Stomach (tissue), 19 donors: ENCODE measurements at places on chromosomes 1 and 21. TPM values are rescaled to one million over a fixed set of nuclear protein-coding genes. Genes with fewer than 3 reads are reported as not detected.

DENND2C gene
- total RNA-seq: 1.7 TPM

GRCh38 chr1:20790785-20791184 is 3.7 kb upstream of the HP1BP3 start:
- no peak overlapping the region for H3K27ac ChIP-seq
- H3K27me3 ChIP-seq: no peaks in the 10 kb centered on the region
- peaks cover 9% of the 10 kb centered on the region for H3K4me1 ChIP-seq
- no peak for DNase-seq
- no peaks in the 10 kb centered on the region for H3K36me3 ChIP-seq
- no peak overlapping the region for H3K4me3 ChIP-seq

DNA sequence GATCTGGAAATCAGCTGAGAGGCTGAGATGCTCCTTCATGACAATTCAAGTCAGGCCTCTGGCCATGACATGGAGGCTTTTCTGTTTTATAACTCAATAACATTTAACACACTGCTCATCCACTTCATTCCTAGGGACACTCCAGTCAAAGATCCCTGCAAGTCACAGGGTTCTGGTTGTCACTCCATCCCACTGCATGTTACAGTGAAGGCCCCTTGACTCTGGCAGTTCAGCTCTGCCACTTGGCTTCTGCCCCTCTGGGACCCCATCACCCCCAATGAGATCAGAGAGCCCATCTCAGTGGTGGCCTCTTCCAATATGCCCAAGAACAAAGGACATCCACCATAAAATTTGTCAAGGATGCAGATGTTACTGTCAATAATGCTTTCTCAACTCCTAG is 10.0 kb upstream of the FAM110D start:
- H3K4me1 ChIP-seq: no peaks in the 10 kb centered on the region
- H3K4me3 ChIP-seq: no peak overlapping the region
- no peak for DNase-seq
- no peak overlapping the region for H3K27ac ChIP-seq
- H3K36me3 ChIP-seq: no peaks in the 10 kb centered on the region

- no peaks in the 10 kb centered on the region for H3K27me3 ChIP-seq
- no peak overlapping the region for H3K4me3 ChIP-seq
Observed at GRCh38 chr21:23543333-23543732, 2063.9 kb downstream of the MRPL39 start.
